ENCODE measurements at places on chromosomes 4 and X. TPM values are rescaled to one million over a fixed set of nuclear protein-coding genes. Genes with fewer than 3 reads are reported as not detected.

SYN1 gene
- 1.3 TPM for total RNA-seq

DNA sequence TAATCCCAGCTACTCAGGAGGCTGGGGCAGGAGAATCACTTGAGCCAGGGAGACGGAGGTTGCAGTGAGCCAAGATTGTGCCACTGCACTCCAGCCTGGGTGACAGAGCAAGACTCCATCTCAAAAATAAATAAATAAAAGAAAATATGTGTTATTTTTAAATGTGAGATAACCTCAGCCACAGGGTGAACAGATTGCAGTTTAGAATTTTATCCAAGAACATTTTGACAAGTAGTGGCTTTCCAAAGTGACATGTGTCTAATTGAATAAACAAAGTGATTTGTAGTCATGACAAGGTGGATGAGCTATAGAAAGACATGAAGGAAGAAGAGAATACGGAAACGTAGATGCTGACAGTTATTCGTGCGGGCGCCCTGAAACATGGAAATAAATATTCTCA is 176.1 kb downstream of the DCTD start:
- H3K27me3 ChIP-seq, result peaks cover 6% of the 10 kb centered on the region
- H3K27ac ChIP-seq, result no peak overlapping the region
- H3K4me3 ChIP-seq, result no peak overlapping the region
- DNase-seq, result no peak

DNA sequence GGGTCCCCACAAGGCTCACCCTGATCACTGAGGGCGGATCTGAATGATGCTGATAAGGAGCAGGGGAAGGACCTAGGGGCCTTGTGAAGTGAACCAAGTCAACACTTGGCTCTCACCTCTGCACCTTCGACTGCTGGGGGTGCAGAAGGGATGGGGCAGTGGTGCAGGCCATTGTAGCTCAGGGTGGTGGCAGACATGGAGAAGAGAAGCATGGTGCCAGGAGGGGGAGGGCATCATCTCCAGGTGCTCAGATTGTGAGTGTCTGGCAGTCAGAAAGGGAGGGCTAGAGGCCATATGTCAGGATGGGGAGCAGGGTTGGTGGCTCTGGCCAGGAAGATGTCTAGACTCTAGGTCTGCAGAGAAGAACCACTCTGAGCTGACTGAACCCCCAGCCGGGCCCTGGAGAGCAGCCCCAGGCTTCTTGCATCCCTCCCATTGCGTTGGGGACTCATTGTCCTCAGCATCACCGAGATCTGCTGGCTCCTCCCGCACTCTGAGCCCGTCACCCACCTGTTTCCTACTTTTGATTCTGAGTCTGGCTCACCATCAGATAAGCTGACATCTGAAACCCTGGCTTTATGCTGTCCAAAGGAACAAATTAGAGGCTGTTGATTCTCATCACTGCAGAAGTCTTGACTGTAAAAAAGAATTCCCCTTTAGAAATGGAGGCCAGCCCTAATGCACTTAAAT is 3.8 kb downstream of the APLN start:
- H3K4me3 ChIP-seq, result no peak overlapping the region
- H3K4me1 ChIP-seq, result peaks cover 8% of the 10 kb centered on the region
- peaks cover 15% of the 10 kb centered on the region for H3K27me3 ChIP-seq
- no peak overlapping the region for H3K27ac ChIP-seq
- H3K36me3 ChIP-seq, result no peaks in the 10 kb centered on the region

GRCh38 chr4:146916479-146917076 is 29.1 kb downstream of the TTC29 start:
- no peak overlapping the region for H3K4me3 ChIP-seq
- H3K4me1 ChIP-seq, result no peaks in the 10 kb centered on the region
- H3K27me3 ChIP-seq, result peaks cover 4% of the 10 kb centered on the region
- no peaks in the 10 kb centered on the region for H3K36me3 ChIP-seq

- peaks cover 17% of the 10 kb centered on the region for H3K36me3 ChIP-seq
- H3K4me3 ChIP-seq, result peak overlapping the region; percentile 89
- peak; percentile 53 for DNase-seq
- peak overlapping the region; percentile 82 for H3K27ac ChIP-seq
- H3K4me1 ChIP-seq, result peaks cover 41% of the 10 kb centered on the region
- H3K27me3 ChIP-seq, result no peaks in the 10 kb centered on the region
Observed at GRCh38 chr4:42655921-42656678, 805 bp downstream of the ATP8A1 start.

GAGE2A gene
- not detected for total RNA-seq

EDA gene
- 3.3 TPM for total RNA-seq

DNA sequence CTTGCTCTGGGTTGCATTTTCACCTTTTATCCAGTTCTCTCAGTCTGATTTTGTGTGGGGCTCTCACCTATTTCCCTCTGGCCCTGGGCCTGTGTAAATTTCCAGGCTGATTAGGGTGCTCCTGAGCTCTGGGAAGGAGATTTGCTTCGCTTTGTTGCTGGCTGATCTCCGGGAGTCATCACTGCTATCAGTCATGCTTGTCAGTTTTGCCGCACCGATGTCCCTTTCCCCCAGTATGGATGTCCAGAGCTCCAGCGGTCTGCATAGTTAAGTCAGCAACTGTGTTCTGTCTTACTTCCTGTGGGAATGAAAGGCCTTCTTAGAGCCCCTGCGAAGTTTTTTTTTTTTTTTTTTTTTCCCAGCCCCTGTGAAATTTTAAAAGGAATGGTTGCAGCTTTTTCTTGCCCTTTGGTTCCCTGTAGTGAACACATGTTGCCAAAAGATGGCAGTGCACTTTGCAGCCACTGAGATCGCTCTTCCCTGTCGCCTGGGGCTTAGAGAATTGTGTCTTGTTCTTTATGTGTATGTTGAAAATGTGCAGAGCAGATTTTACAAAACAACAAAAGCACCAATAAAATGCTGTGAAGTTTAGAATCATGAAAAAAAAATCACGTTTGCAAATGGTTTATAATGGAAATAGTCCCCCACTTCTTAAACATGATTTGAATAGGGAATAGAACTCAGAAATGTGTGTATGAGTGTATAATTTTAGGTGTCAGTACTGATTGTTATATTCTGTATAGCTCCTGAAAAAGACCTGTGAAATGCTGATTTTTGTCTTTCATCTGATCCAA is 109.1 kb upstream of the SLC4A4 start:
- no peak for DNase-seq
- H3K27ac ChIP-seq, result no peak overlapping the region
- H3K36me3 ChIP-seq, result no peaks in the 10 kb centered on the region
- no peaks in the 10 kb centered on the region for H3K27me3 ChIP-seq
- H3K4me1 ChIP-seq, result no peaks in the 10 kb centered on the region

DNA sequence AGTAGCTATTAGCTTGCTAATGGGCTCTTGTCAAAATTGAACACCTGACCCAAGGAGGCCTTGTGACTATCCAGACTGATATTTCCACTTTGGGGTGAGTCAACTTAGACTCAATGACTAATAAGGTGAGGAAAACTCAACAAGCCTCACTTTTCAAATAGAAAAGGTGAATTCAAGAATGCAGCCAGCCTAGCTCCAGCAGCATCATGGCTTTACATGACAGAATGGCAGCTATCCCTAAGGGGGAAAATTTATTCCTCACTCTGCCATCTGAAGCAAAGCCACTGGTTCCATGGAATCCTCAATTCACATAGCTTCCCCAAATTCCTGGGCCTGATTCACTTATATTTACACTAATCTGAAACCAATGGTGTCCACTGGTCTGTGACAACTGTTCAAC is 29.1 kb upstream of the RAB9B start:
- H3K4me3 ChIP-seq, result no peak overlapping the region
- no peaks in the 10 kb centered on the region for H3K4me1 ChIP-seq
- H3K27me3 ChIP-seq, result no peaks in the 10 kb centered on the region
- H3K36me3 ChIP-seq, result no peaks in the 10 kb centered on the region
- DNase-seq, result no peak
- H3K27ac ChIP-seq, result no peak overlapping the region

- peaks cover 26% of the 10 kb centered on the region for H3K4me1 ChIP-seq
- H3K27me3 ChIP-seq, result no peaks in the 10 kb centered on the region
- no peak overlapping the region for H3K4me3 ChIP-seq
- no peak for DNase-seq
- H3K27ac ChIP-seq, result no peak overlapping the region
Observed at GRCh38 chrX:18961686-18962085, 22.2 kb downstream of the PHKA2 start.

GRCh38 chr4:95155759-95156451 is 392.9 kb downstream of the UNC5C start:
- no peak overlapping the region for H3K27ac ChIP-seq
- H3K27me3 ChIP-seq, result no peaks in the 10 kb centered on the region
- no peak overlapping the region for H3K4me3 ChIP-seq
- no peaks in the 10 kb centered on the region for H3K36me3 ChIP-seq

DNA sequence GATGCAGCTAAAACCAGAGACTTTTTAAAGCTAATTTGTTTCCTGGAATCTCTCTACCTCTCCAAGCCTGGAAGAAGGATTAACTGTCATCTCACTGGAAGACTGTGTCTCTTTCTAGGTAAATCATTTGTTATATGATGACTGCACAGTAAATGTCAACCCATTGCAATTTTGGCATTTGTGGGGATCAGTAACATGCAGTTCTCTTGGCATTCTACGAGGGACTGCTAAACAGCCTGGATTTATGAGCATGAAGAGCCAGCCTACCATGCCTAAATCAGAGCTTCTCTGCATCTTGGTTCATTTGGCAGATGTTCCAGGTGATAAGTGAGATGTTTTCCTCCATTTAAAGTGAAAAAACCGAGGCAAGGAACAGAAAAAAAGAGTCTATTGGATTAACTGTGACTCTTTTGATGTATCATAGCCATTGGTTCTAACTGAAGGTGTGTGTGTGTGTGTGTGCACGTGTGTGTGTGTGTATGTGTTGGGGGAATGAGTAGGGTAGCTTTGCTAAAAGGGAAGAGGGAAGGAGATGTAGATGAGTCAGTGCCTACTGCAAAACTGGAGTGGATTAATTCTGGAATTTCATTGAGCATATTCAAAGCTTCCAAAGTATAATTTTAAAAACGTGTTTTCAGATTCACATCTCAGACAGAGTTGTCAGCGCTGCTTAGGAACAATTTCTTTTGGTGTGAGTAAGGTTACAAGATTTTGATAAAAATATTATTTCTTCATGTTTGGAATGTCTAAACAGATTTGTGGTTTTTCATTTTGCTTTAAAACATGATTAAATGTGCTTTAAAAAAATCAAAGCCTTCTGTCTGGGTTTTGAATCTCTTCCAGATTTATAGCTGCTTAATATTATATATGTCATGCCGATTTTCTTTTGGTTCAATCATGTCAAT is 123.2 kb upstream of the LNX1 start:
- no peak for DNase-seq
- H3K27me3 ChIP-seq, result peaks cover 9% of the 10 kb centered on the region
- no peaks in the 10 kb centered on the region for H3K36me3 ChIP-seq

DNA sequence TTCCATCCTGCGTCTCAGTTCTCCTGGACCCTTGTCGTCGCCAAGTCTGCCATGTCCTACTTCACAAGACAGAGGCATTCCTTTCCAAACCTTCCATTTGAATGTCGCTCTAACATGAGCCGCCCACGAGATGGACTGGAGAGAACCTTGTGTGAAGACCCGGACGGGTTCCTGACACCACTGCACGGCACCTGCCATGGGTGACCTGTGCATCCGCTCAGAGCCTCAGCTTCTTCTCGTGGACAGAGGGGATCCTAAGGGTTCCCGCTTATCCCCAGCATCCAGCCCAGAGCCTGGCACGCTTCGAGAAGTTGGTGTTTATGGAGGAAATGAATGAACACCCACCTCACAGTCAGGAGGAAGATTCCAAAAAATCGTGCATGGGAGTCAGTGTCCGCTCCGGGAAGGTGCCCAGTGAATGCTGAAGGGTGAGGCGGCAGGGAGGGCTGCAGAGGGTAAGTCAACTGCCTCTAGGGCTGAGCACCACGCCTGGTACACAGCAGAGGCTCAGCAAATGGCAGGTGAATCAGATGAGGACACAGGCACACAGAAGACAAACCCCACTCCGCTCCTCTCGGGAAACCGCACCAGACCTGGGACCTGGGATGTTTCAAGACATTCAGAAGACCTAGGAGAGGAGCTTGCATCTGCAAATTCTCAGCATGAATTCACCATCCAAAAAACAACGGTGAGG is 52.6 kb downstream of the WFS1 start:
- H3K27me3 ChIP-seq, result peaks cover 41% of the 10 kb centered on the region
- H3K27ac ChIP-seq, result no peak overlapping the region
- H3K4me3 ChIP-seq, result no peak overlapping the region
- H3K4me1 ChIP-seq, result peaks cover 4% of the 10 kb centered on the region
- DNase-seq, result no peak
- H3K36me3 ChIP-seq, result no peaks in the 10 kb centered on the region

ERAS gene
- total RNA-seq, result not detected

GRCh38 chr4:155891058-155891457 is 12.4 kb upstream of the TDO2 start:
- DNase-seq, result no peak
- no peaks in the 10 kb centered on the region for H3K4me1 ChIP-seq
- H3K27ac ChIP-seq, result no peak overlapping the region
- peaks cover 12% of the 10 kb centered on the region for H3K27me3 ChIP-seq
- H3K4me3 ChIP-seq, result no peak overlapping the region

DNA sequence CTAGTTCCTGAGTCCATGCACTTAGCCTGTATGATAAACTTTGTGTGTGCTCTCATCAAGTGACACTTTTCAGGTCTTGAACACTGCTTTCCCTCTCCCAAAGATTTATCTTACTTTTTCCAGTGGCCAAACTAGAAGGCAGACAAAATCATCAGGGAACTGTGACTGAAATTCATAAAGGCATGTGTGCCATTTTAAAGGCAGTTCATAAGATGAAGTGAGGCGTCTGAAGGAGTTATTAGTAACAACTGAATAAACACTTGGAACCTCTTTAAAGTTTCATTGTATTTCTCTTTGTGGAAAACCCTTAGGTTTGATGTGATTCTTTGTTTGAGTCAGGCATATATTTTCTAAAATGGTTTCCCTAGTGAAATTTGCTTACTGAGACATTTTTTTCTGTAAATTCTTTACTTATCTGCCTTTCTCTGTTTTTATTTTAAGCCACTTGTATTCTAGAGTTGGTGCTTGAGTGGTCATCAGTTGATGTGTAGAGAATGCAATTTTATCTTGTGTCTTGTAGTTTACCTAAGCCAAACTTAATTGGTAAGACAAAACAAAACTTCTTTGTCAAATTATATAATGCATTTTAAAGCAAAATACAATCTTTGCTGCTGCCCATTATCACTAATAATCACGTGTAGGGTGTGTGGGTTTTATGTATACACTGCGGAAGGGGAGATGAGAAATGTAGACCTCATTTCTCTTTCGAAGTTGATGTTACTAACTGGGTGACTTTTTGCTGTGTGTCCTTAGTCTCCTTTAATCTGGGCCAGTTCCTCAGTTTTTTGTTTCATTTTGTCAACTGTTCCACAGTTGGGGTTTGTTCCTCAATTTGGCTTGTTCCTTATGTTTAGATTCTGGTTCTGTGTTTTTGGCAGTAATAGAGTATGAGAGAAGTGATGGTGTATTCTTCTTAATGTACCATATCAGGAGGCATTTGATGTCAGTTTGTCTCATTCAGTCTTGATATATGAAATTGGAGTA is 56.8 kb downstream of the RBPJ start:
- H3K27me3 ChIP-seq, result no peaks in the 10 kb centered on the region
- peaks cover 53% of the 10 kb centered on the region for H3K4me1 ChIP-seq
- H3K4me3 ChIP-seq, result no peak overlapping the region
- no peak for DNase-seq
